NCI-H82 (cell line): ENCODE measurements at places on chromosomes 6 and 20.

- no peak for DNase-seq
These were observed 76.4 kb downstream of the KIZ start for GRCh38 chr20:21202259-21202658.

GRCh38 chr20:51804754-51805153 is 2.4 kb upstream of the SALL4 start:
- no peak for DNase-seq

- DNase-seq, result no peak
These were observed 871.8 kb upstream of the SLC35B3 start for GRCh38 chr6:9307187-9307586.

DNA sequence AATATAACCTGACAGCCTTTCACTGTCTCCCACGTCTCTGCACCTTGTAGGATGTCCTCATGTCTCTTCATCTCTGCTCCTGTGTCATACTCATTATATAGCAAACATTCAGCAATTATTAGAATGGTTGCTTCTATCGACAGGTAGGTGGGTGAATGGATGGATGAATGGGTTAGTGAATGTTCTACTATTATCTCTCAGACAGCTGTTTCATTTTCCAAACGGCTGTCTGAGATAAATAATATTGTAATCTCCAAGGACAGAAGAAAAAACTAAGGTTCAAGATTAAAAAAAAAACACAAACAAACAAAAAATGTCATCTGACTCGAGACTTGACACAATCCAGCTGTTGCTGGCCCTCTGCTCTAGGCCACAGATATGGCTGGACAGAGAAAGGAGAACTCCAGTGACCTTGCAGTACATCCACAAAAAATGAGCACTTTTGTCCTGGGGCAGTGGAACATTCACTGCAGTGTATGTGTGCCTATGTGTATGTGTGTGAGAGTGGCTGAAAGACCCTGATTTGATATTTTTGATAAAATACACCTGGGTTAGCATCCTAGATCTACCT is 2.1 kb downstream of the HNF4A start:
- no peak for DNase-seq

DNA sequence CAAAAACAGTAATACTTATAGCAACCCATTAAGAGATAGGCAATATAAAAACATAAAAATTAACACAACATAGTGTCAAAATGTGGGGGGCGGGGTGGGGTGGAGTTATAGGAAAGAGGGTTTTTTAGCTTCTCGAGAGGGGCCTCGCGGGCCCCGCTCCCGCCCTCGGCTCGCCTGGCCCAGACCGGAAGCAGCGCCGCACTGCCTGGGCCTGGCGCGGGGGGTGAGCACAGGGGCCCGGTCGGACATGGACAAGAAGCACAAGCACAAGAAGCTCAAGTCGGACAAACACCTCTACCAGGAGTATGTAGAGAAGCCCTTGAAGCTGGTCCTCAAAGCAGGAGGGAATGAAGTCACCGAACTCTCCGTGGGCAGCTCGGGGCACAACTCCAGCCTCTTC is 53.4 kb downstream of the REV3L start:
- DNase-seq, result no peak

- no peak for DNase-seq
These were observed 95.5 kb downstream of the ASXL1 start for GRCh38 chr20:32453467-32454163.

- no peak for DNase-seq
These were observed 180.0 kb downstream of the TBXT start for GRCh38 chr6:165987483-165988301.

- peak; percentile 39 for DNase-seq
These were observed 1.1 kb downstream of the TPX2 start for GRCh38 chr20:31740208-31740607.

GRCh38 chr20:3270051-3270450 is 31.1 kb upstream of the SLC4A11 start:
- no peak for DNase-seq

GRCh38 chr6:149046822-149047246 is 270.7 kb upstream of the TAB2 start:
- DNase-seq, result no peak

- DNase-seq, result peak; percentile 69
These were observed 47.8 kb downstream of the ARHGAP40 start for GRCh38 chr20:38649275-38649891.

GRCh38 chr20:17155401-17155800 is 71.4 kb upstream of the PCSK2 start:
- DNase-seq, result no peak

GRCh38 chr6:125985979-125986300 is 400 bp upstream of the TRMT11 start:
- no peak for DNase-seq

- DNase-seq, result peak; percentile 69
These were observed 12.8 kb upstream of the ZNFX1 start for GRCh38 chr20:49290608-49291191.
